ENCODE measurements at places on chromosomes 16 and 17. TPM values are rescaled to one million over a fixed set of nuclear protein-coding genes. Genes with fewer than 3 reads are reported as not detected.

The SLC9A5 gene
- 5.2 TPM for total RNA-seq

DNA sequence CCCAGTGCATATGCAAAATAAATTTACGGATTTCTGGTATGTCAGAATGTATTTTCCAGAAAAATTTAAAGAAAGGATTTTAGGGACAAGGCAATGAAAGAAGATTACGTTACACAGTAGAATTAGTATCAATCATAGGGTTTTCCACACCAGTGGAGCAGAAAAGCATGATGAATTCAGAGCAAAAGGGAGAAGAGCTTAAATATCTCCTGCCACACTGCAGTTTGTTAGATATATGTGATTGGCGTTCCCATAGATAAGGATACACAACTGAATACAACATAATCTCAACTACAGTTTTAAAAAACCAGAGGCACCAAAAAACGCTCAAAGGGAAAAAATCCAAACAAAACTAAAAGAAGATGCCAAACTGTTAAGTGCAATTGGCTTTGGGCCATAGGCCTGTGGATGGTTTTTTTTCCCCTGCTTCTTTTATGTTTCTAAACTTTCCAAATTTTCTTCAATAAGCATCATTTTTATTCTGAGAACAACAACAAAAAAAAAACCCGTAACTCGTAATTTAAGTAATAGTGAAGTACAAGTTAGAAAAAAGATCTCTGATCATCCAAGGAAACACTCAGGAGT is 22.3 kb downstream of the MARF1 start:
- no peak for DNase-seq
- no peaks in the 10 kb centered on the region for H3K27me3 ChIP-seq
- H3K36me3 ChIP-seq: peaks cover 39% of the 10 kb centered on the region
- H3K4me1 ChIP-seq: peaks cover 3% of the 10 kb centered on the region
- H3K27ac ChIP-seq: no peak overlapping the region
- no peak overlapping the region for H3K4me3 ChIP-seq

DNA sequence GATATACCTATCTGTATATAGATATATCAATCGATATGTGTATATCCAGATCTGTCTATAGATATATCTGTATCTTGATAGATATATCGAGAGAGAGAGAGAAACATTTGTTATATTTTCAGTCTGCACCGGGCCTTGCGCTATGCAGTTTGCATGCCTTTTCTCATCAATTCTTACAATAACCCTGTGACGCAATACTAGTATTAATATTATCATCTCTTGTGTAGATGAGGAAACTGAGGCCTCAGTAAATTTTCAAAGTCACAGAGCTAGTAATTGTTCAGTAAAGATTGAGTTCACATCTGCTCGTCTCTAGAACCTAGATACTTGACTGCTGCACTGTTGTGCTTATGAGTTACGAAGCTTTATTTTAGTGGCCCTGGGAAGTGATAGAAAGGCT is 77.6 kb downstream of the NF1 start:
- no peaks in the 10 kb centered on the region for H3K27me3 ChIP-seq
- H3K27ac ChIP-seq: no peak overlapping the region
- DNase-seq: no peak
- H3K4me1 ChIP-seq: no peaks in the 10 kb centered on the region
- H3K36me3 ChIP-seq: peaks cover 2% of the 10 kb centered on the region
- no peak overlapping the region for H3K4me3 ChIP-seq

DNA sequence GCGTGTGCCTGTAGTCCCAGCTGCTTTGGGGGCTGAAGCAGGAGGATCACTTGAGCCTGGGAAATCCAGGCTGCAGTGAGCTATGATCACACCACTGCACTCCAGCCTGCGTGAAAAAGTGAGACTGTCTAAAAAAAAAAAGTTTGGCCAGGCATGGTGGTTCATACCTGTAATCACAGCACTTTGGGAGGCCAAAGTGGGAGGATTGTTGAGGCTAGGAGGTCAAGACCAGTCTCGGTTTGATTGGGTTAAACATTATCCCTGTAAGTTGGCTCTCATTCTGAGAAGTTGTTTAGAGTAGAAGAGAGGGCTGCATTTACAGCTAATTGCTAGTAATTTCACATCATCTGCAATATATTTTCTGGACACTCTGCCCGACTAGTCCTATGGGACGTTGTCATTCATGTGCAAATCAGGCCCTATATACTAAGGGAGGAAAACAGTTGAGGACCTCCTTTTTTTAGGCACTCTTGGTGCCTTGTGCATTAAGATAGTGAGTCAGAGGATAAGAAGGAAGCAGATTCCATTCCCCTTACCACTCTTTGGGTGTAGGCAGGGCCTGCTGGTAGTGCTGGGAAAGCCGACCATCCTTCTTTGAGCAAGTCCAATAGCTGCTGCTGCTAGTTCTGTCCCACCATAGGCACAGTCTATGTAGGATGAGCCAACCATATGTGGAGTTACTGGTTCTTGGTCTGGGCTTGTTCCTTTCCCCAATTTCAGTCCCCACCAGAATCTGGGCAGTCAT is 18.7 kb downstream of the HMOX2 start:
- no peaks in the 10 kb centered on the region for H3K27me3 ChIP-seq
- peak overlapping the region; percentile 56 for H3K27ac ChIP-seq
- no peak overlapping the region for H3K4me3 ChIP-seq
- H3K4me1 ChIP-seq: peaks cover 82% of the 10 kb centered on the region
- peaks cover 5% of the 10 kb centered on the region for H3K36me3 ChIP-seq

- no peaks in the 10 kb centered on the region for H3K4me1 ChIP-seq
- no peak overlapping the region for H3K27ac ChIP-seq
- no peaks in the 10 kb centered on the region for H3K27me3 ChIP-seq
- no peak for DNase-seq
These were observed 14.9 kb upstream of the NKD1 start for GRCh38 chr16:50533317-50533716.

The COASY gene
- total RNA-seq: 93.6 TPM

GRCh38 chr16:19861133-19861532 is 23.5 kb downstream of the GPRC5B start:
- DNase-seq: no peak
- no peak overlapping the region for H3K4me3 ChIP-seq
- H3K36me3 ChIP-seq: no peaks in the 10 kb centered on the region
- no peak overlapping the region for H3K27ac ChIP-seq
- H3K4me1 ChIP-seq: no peaks in the 10 kb centered on the region

The ZNF207 gene
- total RNA-seq: 230 TPM

The TNS4 gene
- total RNA-seq: 5.9 TPM

The NAGS gene
- 0.17 TPM for total RNA-seq

- no peaks in the 10 kb centered on the region for H3K36me3 ChIP-seq
- no peaks in the 10 kb centered on the region for H3K27me3 ChIP-seq
- DNase-seq: no peak
- H3K27ac ChIP-seq: no peak overlapping the region
These were observed 140.3 kb downstream of the CCT6B start for GRCh38 chr17:34820922-34821321.

The SYCE1L gene
- 3.3 TPM for total RNA-seq

- no peak overlapping the region for H3K4me3 ChIP-seq
- peaks cover 21% of the 10 kb centered on the region for H3K27me3 ChIP-seq
- H3K36me3 ChIP-seq: no peaks in the 10 kb centered on the region
- peaks cover 18% of the 10 kb centered on the region for H3K4me1 ChIP-seq
- H3K27ac ChIP-seq: no peak overlapping the region
These were observed 29.9 kb downstream of the ACTG1 start for GRCh38 chr17:81482673-81483072.

The KRTAP4-1 gene
- total RNA-seq: not detected

The GCGR gene
- not detected for total RNA-seq

DNA sequence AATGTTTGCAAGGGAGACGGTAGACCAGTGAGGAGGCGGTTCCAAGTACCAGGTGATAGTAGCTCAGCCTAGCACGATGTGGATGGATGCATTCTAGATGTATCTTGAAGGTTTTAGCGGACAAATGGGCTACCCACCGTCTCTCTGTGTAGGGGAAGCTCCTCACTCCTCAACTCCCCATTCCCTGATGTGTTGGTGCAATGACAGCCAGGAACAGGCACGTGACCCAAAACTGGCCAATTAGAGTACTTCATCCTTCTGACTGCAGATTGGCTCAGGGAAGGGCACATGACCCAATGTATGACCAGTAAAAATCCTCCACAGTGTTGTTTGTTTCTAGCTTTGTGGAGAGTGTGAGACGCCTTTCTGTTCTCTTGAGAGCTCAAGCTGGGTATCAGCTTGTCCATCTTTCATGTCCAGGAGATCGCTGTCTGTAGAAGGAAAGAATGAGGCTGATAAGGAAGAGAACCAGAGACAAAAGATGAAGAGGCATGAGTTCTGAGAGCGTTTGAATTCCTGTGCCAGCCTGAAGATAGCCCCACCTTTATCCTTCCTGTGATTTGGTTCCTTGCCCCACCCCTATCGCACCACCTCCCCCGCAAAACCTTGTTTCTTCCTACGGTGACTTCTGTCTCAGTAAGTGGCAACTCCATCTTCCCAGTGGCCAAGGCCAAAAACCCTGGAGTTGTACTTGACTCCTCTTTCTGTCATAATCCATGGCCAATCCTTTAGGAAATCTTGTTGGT is 2.3 kb upstream of the BORCS6 start:
- no peaks in the 10 kb centered on the region for H3K27me3 ChIP-seq
- H3K27ac ChIP-seq: no peak overlapping the region
- peak; percentile 82 for DNase-seq
- no peak overlapping the region for H3K4me3 ChIP-seq
- peaks cover 1% of the 10 kb centered on the region for H3K36me3 ChIP-seq

- no peak overlapping the region for H3K27ac ChIP-seq
- no peaks in the 10 kb centered on the region for H3K36me3 ChIP-seq
- H3K4me1 ChIP-seq: peaks cover 2% of the 10 kb centered on the region
These were observed 12.8 kb upstream of the CCL8 start for GRCh38 chr17:34306466-34306865.

The FA2H gene
- 0.15 TPM for total RNA-seq
